ENCODE measurements at places on chromosomes 16 and 17. TPM values are rescaled to one million over a fixed set of nuclear protein-coding genes. Genes with fewer than 3 reads are reported as not detected.

DNA sequence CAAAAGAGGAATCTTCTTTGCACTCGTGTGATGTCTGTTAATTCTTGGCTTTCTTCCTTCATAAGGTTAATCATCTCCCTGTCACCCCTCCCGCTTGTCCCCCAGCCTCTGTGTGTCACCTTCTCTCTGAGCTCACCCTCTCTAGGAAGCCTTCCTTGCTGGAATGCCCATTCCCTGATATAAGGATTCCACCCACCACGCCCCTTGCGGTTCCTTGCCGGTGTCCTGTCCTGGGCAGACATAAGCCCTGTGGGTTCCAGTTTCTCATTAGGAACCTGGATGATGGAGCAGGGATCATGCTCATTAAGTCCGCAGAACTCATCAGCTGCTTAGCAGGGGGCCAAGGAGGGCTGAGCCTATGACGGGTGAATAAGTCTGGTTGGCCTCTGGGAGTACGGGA, 559.3 kb downstream of the MAF start:
- DNase-seq: no peak
- no peak overlapping the region for H3K4me3 ChIP-seq
- no peak overlapping the region for H3K27ac ChIP-seq
- H3K27me3 ChIP-seq: no peaks in the 10 kb centered on the region
- peaks cover 17% of the 10 kb centered on the region for H3K4me1 ChIP-seq

The MRC2 gene
- total RNA-seq: 2.4 TPM

GRCh38 chr16:55475919-55476318, 3.1 kb upstream of the MMP2 start:
- peaks cover 27% of the 10 kb centered on the region for H3K27me3 ChIP-seq
- H3K27ac ChIP-seq: no peak overlapping the region
- H3K4me1 ChIP-seq: peaks cover 9% of the 10 kb centered on the region

The CLEC18B gene
- 0.21 TPM for total RNA-seq

- no peak overlapping the region for H3K27ac ChIP-seq
- H3K27me3 ChIP-seq: no peaks in the 10 kb centered on the region
- peaks cover 36% of the 10 kb centered on the region for H3K4me1 ChIP-seq
- peaks cover 15% of the 10 kb centered on the region for H3K36me3 ChIP-seq
- no peak for DNase-seq
These were observed 278.9 kb downstream of the SEC14L1 start for GRCh38 chr17:77419547-77420094.

DNA sequence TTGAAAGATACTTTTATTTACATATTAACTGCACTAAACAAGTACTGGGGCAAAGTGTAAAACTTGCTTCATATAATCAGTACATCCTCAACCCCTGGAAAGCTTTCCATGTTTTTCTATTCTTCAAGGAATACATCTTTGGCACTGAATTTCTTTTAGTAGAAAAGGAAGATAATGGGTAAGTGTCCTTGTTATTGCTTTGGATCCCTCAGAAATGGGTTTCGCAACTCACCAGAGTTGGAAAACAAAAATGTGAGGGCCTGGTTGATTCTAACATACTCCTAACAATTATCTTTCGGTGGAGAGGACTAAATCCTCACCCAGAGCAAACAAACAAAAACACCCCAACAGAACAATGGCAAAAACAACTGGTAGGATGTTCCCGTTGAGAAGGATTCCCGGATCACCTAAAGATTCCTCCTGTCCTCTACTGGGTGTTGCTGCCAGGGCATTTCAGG, 120.4 kb downstream of the PARN start:
- DNase-seq: no peak
- H3K4me3 ChIP-seq: no peak overlapping the region
- H3K27me3 ChIP-seq: no peaks in the 10 kb centered on the region
- H3K27ac ChIP-seq: no peak overlapping the region
- peaks cover 10% of the 10 kb centered on the region for H3K4me1 ChIP-seq
- H3K36me3 ChIP-seq: peaks cover 2% of the 10 kb centered on the region

GRCh38 chr17:83186751-83187421, 107.5 kb downstream of the METRNL start:
- no peak for DNase-seq
- H3K27ac ChIP-seq: no peak overlapping the region
- no peak overlapping the region for H3K4me3 ChIP-seq
- H3K4me1 ChIP-seq: peaks cover 2% of the 10 kb centered on the region
- peaks cover 2% of the 10 kb centered on the region for H3K27me3 ChIP-seq

The SLC38A8 gene
- not detected for total RNA-seq

- H3K4me3 ChIP-seq: no peak overlapping the region
- no peaks in the 10 kb centered on the region for H3K36me3 ChIP-seq
- no peaks in the 10 kb centered on the region for H3K4me1 ChIP-seq
- no peak for DNase-seq
- no peaks in the 10 kb centered on the region for H3K27me3 ChIP-seq
- H3K27ac ChIP-seq: no peak overlapping the region
These were observed 236.0 kb downstream of the IRX3 start for GRCh38 chr16:54050459-54051210.

DNA sequence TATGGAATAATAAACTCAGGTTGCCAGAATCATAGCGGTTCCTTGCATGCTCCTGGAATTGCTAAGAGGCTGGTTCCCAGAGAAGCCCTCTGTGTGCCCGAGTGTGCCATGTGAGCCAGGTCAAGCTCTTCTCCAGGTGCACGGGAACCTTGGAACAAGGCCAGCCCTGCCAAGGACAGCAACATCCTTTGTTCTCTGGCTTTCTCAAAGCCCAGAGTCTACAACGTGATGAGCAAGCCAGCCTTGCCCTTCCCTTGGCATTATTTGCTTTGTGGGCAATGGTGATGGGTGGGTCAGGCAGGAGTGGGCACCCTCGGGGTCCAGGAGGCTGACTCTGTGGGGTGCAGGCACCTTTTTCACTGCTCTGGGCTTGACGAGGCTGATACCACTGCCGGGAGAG, 14.2 kb upstream of the SEC14L1 start:
- no peaks in the 10 kb centered on the region for H3K27me3 ChIP-seq
- H3K4me1 ChIP-seq: peaks cover 49% of the 10 kb centered on the region
- H3K27ac ChIP-seq: no peak overlapping the region
- H3K4me3 ChIP-seq: no peak overlapping the region

The SBK1 gene
- 0.85 TPM for total RNA-seq

The FAM171A2 gene
- 0.21 TPM for total RNA-seq

- H3K4me1 ChIP-seq: peaks cover 10% of the 10 kb centered on the region
- peak overlapping the region; percentile 21 for H3K27ac ChIP-seq
These were observed 245.9 kb downstream of the XYLT1 start for GRCh38 chr16:17224879-17225281.

DNA sequence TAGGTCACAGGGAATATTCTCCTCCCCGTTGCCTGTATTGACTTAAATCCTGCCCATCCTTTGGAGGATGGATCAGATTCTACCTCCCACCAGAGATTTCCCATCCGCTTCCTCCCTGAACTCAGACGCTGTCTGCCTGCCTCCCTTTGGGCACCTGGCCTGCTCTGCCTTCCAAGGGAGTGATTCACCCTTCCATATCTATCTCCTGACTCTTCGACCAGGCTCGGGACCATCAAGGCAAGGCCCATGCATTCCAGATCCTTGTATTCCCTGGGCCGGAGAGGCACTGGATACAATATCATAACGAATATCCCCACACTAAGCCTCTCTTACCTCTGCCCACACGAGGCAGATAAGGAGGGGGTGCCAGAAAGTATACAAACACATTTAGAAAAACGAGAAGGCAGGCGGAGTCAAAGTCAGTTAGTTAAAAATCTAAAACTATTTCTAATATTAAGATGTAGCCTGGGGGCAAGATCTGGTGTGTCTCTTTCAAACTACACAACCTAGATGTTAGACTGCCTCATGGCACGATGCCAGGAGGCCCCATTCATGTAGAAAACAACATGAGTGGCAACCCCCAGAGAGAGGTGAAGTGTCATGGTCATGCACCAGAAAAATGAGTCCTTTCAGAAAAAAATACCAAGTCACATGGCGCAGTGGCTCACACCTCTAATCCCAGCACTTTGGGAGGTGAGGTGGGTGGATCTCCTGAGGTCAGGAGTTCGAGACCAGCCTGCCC, 9.2 kb downstream of the PMP22 start:
- no peak for DNase-seq
- no peaks in the 10 kb centered on the region for H3K36me3 ChIP-seq
- peaks cover 41% of the 10 kb centered on the region for H3K27me3 ChIP-seq
- H3K27ac ChIP-seq: no peak overlapping the region

GRCh38 chr16:1794221-1794871, 841 bp upstream of the IGFALS start:
- H3K27me3 ChIP-seq: no peaks in the 10 kb centered on the region
- DNase-seq: no peak
- H3K27ac ChIP-seq: no peak overlapping the region
- peaks cover 2% of the 10 kb centered on the region for H3K36me3 ChIP-seq

The SULT1A2 gene
- 0.23 TPM for total RNA-seq

The KRTAP17-1 gene
- not detected for total RNA-seq

GRCh38 chr16:58009856-58010416, 8.7 kb downstream of the USB1 start:
- no peak for DNase-seq
- H3K36me3 ChIP-seq: peaks cover 27% of the 10 kb centered on the region
- no peak overlapping the region for H3K4me3 ChIP-seq
- no peaks in the 10 kb centered on the region for H3K4me1 ChIP-seq

The PRR14 gene
- 86.7 TPM for total RNA-seq

Data from activated CD4-positive, alpha-beta T cell treated with anti-CD3 and anti-CD28 coated beads, Interleukin-2, amount 10 ng/mL, durations not matched to agents 24 days and 14 days (primary cell).